ENCODE measurements at places on chromosomes 1 and 21.

DNA sequence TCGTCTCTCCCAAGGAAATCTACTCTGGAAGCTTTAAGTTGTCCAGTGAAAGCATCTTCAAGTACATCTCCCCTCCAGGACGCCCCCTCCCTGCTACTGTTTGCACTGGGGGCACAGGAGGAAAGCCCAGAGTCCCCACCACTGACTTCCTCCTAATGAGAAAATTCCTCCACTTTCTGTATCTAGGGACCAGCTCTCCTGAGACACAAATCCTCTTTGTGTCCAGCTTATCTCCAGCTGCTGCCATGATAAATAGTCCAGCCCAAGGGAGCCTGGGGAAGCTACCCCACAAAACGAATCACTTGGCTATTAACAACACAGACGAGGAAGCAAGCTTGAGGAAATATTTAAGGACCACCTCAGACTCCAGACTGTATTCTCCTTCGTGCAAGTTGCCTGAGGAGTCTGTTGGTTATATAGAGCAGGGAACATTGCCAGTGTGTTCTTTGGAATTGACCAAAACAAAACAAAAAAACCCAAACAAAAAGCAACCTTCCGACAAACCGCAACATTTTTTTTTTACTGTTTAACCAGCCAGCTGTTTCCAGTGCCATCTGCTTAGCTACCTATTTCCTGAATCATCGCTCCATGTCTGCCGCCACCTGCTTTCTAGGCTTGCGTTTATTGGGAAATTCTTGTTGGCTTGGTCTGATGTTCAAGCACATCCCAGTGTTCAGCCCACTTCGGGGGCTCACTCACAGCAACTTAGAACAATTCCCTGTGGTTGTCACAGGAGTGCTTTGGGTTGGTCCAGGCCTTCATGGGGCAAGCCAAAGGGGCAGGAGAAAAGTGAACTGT is 7.7 kb downstream of the C1orf226 start:
- DNase-seq, result no peak

DNA sequence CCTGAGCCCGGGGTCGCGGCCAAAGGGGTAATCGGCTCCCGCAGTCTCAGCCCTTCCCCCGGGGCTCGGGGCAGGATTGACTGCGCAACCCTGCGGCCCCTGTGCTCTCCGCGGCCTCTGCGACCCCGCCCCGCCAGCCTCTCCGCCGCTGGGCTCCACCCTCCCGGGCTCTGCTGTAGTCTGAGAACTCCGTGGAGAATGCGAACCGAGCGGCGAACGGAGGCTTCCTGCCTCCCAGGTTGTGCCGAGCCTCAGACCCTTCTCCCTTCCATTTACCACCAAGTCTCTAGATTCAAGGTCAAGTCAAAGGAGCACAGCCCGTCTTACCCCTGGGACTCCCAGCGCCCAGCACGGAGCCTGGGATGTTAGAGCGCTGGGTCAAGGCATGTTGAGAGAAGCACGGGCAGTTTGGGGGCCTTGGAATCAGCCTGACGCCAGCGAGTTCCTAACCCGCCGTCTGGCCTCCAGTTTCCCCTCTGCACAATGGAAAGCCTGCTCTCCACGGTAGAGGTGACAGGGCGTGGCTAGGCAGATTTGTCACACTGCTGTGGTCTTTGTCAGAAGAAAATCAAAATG is 3.0 kb downstream of the ATP2B4 start:
- peak; percentile 43 for DNase-seq

DNA sequence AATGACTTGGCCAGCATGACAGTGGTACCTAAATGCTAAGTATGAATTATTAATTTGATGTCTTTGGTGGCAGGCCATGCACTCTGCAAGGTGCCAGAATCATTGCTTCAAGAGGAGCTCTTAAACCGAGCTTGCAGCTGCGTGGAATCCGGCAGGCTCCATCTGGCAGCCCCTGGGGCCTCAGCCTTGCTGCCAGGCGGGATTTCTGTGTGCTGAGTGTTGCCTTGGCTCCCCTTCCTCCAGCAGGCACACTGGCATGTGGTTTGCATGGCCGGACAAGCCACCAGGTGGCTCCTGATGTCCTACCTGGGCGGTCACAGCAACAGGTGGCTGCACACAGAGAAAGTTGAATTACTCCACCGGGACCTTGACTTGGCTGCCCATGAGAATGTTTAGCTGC is 155.4 kb downstream of the URB2 start:
- DNase-seq, result no peak

GRCh38 chr1:8641377-8641997 is 176.0 kb downstream of the RERE start:
- no peak for DNase-seq

GRCh38 chr1:61085983-61086644 is 3.8 kb downstream of the NFIA start:
- no peak for DNase-seq

GRCh38 chr1:87880098-87880760 is 551.5 kb downstream of the LMO4 start:
- DNase-seq, result no peak

DNA sequence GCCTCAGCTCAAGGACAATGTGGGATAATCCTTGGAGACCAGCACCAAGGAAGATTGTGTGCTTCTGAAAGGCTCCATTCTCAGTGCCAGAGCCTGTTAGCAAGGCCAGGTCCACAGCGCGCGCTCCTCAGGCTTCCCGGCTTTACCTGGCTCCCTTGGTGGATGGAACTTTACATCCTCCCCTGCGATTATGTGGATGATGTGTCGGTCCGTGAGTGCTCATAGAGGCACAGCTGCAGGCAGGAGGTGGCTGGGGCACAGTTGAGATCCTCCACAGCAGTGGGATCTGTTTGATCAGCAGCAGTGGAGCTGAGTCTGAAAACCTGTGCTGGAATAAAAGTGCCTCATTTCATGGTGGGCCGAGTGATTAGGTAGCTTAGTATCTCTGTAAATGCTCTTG is 62.7 kb downstream of the PRDM2 start:
- no peak for DNase-seq

- no peak for DNase-seq
Measured at GRCh38 chr1:117093091-117093534, 28.4 kb downstream of the TRIM45 start.

GRCh38 chr1:115090186-115090490 is 835 bp upstream of the TSPAN2 start:
- no peak for DNase-seq

- DNase-seq, result no peak
Measured at GRCh38 chr1:2294033-2294724, 66.1 kb downstream of the SKI start.

- DNase-seq, result no peak
Measured at GRCh38 chr1:53919675-53920066, 25.7 kb downstream of the DIO1 start.
